Lung (tissue), 17 donors: ENCODE measurements at places on chromosomes 2 and 18. TPM values are rescaled to one million over a fixed set of nuclear protein-coding genes. Genes with fewer than 3 reads are reported as not detected.

DNA sequence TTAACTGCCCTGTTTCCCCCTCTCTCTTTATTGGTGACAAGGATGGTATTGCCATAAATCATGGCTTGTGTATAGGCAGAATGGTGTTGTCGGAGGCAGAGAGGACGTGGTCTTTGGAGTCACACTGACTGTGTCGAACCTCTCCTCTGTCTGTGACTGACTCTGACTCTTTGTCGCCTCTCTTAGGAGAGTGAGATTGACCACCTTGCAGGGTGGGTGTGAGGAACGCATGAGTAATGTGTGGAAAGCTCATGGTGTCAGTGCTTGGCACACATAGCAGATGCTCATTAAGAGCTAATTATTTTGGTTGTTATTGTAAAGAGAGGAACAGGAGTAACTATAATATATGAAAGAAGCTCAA is 145.6 kb downstream of the TTC27 start:
- peaks cover 22% of the 10 kb centered on the region for H3K4me1 ChIP-seq
- H3K27me3 ChIP-seq = no peaks in the 10 kb centered on the region
- DNase-seq = no peak
- H3K27ac ChIP-seq = no peak overlapping the region
- no peaks in the 10 kb centered on the region for H3K36me3 ChIP-seq

GRCh38 chr18:40016405-40016804 is 1938.6 kb upstream of the PIK3C3 start:
- no peaks in the 10 kb centered on the region for H3K27me3 ChIP-seq
- H3K27ac ChIP-seq = no peak overlapping the region
- no peak overlapping the region for H3K4me3 ChIP-seq
- DNase-seq = no peak

DNA sequence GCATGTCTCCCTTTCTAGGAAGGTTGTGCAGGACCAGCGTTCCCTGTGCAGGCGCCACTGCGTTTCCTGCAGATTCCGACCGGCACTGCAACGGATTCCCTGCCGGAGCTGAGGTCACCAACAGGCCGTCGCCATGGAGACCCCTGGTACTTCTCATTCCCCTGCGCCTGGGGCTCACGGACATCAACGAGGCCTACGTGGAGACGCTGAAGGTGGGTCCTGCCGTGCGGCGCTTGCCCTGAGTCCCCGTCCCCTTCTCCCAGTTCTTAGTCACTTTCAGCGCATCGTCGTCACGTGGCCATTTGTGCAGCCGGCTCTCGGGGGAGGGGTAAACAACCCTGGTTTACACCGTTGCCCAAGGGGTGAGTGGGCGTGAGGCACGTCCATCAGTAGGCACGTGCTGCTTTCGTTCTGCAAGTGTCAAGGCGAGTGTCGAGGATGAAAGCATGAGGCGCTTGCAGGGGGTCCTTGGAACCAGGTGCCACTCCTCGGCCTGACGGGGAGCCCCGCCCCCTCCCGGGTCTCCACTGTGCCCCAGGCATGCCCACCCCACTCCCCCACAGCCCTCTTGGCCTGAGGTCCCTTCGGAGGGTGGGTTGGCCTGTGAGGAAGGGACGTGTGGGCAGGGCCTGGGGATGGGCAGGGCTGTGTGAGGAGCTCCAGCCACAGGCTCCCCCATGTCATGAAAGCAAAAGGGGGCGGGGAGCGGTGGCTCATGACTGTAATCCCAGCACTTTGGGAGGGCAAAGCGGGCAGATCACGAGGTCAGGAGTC is 19.8 kb downstream of the DTYMK start:
- H3K27me3 ChIP-seq = no peaks in the 10 kb centered on the region
- no peak overlapping the region for H3K27ac ChIP-seq
- peak; percentile 73 for DNase-seq

GRCh38 chr2:232214053-232214452 is 164.5 kb upstream of the ALPP start:
- H3K27me3 ChIP-seq = no peaks in the 10 kb centered on the region
- DNase-seq = no peak
- no peak overlapping the region for H3K27ac ChIP-seq
- H3K36me3 ChIP-seq = peaks cover 8% of the 10 kb centered on the region
- no peak overlapping the region for H3K4me3 ChIP-seq
- no peaks in the 10 kb centered on the region for H3K4me1 ChIP-seq

The FSIP2 gene
- total RNA-seq = 0.58 TPM

The GAL3ST2 gene
- not detected for total RNA-seq

The FEV gene
- total RNA-seq = not detected
